GM13977 (cell line): ENCODE measurements at places on chromosomes 1 and 21.

DNA sequence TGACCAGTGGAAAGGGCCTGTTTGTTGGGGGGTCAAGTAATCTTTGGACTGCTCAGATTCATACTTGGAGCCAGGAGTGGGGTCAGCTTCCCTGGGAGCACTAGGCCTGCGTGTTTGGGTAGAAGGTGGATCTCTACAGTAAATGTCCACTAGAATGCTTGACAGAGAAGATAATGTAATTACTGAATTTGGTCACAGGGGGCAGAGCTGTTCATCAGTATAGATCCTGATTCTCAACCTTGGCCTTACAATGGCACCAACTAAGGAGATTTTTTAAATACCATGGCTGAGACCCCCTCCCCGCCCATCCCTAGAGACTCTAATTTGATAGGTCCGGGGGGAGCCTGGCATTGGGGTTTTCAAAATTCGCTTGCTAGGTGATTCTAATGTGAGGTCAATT, 217.5 kb upstream of the PLXNA2 start:
- DNase-seq, result no peak

DNA sequence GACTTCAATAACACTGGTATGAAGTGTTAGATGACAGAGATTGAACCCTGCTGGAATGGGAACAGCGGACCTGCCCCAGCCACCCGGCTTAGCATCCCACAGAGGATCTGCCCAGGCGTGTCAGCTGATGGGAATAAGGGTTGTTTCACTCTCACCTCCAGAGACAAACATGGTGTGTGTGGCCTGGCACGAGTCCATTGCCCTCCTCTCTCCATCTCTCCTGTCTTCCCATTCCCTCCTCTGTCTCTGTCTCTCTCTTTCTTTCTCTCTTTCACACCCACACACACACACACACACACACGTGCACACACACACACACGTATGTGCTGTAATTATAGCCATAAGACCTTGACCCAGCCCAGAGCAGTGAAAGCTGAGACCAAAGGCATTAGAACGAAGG, 200.2 kb downstream of the HIVEP3 start:
- DNase-seq, result no peak

DNA sequence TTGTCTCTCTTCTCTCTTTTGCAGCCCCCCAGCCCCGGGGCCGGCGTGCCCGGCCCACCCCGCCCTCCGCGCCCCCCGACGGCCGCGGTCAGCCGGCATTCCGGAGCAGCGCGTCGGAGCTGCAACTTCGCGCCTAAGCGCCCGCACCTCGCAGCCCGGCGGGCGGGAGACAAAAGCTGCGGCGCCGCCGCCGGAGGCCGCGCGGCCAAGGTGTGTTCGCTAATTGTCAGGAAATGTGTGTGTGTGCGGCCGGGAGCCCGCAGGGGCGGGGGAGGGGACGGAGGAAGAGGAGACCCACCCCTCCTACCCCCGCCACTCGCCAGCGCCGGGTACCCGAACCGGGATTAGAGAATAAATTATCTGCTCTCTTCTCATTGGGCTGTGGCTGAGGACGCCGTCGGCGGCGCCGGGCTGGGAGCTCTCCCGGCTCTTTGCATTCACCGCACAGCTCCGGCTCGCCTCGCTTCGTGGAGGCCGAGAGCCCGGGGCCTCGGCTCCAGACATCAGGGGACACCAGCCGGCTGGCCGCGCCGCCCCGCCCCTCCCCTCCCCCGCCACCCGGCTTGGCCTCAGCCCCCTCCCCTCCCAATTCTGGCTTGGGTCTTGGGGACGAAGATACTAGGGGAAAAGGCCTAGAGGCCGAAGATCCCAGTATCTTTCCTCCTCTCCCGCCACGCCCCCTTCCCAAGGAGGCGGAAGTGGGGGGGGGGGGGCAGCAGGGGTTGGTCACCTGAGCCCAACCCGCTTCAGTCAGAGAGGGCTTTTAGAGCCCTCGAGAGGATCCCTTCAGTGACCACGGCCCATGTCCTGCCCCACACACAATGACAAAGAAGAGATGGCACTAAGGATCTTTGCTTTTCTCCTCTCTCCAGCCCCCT, 1.3 kb upstream of the BLACAT1 start:
- DNase-seq, result no peak

GRCh38 chr1:14983277-14983676, 170.3 kb upstream of the TMEM51 start:
- no peak for DNase-seq

GRCh38 chr1:41390166-41390565, 28.9 kb downstream of the FOXO6 start:
- no peak for DNase-seq
